ENCODE measurements at places on chromosomes 1 and 21. TPM values are rescaled to one million over a fixed set of nuclear protein-coding genes. Genes with fewer than 3 reads are reported as not detected.
A peak's percentile ranks its signal among the peaks of the same experiment; 100 is the strongest.

DNA sequence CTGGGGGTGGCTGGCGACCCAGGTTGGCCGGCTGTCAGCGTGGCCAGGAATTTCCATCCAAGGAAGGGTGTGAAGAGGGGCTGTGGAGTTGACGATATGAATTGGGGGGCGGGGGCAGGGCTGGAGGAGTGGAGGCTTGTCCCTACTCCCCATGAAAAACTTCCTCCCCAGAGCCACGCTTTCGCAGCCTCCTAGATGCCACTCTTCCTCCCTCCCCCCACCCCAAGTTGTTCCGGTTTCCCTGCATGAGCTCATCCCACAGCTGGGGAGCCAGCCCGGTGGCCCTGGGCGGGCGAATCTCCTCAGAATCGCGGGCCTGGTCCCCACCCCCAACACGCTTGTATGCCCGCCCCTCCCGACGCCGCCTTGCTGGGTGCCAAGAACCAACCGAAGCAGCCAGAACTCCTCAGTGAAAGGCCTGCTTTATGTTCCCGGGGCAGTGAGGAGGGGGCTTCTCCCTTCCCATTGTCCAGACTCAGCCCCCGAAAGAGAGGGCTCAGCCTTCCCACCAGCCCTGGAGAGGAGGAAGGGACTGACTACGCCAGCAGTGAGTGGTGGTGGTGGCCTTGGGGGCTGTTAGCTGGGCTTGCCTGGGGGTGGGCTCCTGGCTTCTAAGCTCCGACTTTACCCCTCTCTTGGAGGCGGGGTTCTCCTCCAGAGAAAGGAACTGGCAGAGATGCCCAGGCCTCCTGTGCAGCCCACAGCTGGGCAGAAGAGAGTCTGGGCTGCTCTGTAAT is 1.8 kb upstream of the CSMD2 start:
- no peaks in the 10 kb centered on the region for H3K27me3 ChIP-seq
- no peak overlapping the region for H3K27ac ChIP-seq
- no peaks in the 10 kb centered on the region for H3K4me1 ChIP-seq
- no peak overlapping the region for H3K4me3 ChIP-seq
- peak; percentile 22 for DNase-seq

DNA sequence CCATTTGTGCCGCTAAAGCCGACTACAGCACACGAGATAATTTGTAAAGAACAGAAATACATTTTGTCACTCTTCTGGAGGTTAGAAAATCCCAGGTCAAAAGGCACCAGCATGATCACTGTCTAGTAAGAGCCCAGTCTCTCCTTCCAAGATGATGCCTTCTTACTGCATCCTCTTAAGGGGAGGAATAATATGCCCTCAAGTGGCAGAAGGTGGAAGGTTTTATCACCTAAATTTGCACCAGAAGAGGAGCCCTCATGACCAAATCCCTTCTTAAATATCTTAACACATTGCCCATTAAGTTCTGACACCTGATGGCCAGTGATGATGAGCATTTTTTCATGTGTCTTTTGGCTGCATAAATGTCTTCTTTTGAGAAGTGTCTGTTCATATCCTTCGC is 326.7 kb upstream of the RGS18 start:
- no peak for DNase-seq
- H3K36me3 ChIP-seq = no peaks in the 10 kb centered on the region
- H3K4me1 ChIP-seq = no peaks in the 10 kb centered on the region
- no peaks in the 10 kb centered on the region for H3K27me3 ChIP-seq

GRCh38 chr1:185961664-185962063 is 227.5 kb downstream of the HMCN1 start:
- H3K4me1 ChIP-seq = peaks cover 33% of the 10 kb centered on the region
- peak overlapping the region; percentile 18 for H3K27ac ChIP-seq
- no peak for DNase-seq
- H3K36me3 ChIP-seq = peaks cover 13% of the 10 kb centered on the region
- peaks cover 7% of the 10 kb centered on the region for H3K27me3 ChIP-seq

Gene RNU1-3
- polyA plus RNA-seq = not detected

Gene CYP4A11
- not detected for polyA plus RNA-seq

Gene ZNF593OS
- polyA plus RNA-seq = not detected
